SHP77 treated with DMSO at 0.1 percent for 48 hours (cell line): ENCODE measurements at places on chromosomes 1 and 21.

- DNase-seq: no peak
Measured at GRCh38 chr1:60581455-60582220, 500.7 kb upstream of the NFIA start.

DNA sequence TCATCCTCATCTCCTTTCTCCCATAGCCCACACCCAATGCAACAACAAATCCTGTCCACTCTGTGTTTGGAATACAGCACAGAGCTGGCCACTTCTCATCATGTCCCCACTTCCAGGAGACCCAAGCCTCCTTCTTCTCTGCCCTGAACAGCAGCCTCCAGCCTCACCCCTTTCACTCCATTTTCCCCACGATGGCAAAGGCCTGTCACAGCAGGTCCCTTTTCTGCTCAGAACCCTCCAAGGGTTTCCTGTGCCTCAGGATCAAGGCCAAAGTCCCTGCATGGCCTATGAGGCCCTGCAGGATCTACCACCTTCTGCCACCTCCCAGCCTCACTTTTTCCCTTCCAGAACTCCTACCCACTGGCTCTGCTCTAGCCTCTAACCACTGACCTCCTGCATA lies 78.5 kb downstream of the CSMD2 start:
- DNase-seq: no peak

DNA sequence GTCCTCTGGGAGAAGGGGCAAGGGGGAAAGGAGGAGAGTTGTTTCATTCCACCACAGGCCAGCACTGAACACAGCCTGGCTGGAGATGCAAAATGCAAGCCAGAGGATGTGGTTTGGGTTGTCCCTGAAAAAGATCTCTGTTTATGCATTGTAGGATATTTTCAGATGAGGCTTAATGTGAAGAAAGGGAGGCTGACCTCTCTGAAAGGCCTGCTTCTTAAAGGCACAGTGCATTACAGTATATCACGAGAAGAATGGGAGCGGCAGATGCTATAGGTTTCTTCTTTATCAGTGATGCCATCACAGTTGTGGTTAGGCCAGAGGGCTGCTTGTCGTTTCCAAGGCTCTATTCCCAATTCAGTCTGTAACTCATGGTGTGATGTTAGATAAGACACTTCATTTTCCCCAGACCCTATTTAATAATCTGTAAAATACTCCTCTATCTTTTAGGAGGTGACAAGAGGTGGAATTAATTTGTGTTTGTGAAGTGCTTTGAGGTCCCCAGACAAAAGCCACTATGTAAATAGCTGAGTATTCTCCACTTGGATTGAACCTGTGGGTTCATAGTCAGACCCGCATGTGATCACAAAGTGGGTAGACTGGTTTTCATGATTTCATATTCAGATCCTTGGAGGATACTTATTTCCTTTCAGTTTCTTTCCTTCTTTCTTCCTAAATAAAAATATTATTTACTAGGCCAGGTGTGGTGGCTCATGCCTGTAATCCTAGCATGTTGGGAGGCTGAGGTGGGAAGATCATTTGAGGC lies 76.5 kb upstream of the WDR26 start:
- no peak for DNase-seq

DNA sequence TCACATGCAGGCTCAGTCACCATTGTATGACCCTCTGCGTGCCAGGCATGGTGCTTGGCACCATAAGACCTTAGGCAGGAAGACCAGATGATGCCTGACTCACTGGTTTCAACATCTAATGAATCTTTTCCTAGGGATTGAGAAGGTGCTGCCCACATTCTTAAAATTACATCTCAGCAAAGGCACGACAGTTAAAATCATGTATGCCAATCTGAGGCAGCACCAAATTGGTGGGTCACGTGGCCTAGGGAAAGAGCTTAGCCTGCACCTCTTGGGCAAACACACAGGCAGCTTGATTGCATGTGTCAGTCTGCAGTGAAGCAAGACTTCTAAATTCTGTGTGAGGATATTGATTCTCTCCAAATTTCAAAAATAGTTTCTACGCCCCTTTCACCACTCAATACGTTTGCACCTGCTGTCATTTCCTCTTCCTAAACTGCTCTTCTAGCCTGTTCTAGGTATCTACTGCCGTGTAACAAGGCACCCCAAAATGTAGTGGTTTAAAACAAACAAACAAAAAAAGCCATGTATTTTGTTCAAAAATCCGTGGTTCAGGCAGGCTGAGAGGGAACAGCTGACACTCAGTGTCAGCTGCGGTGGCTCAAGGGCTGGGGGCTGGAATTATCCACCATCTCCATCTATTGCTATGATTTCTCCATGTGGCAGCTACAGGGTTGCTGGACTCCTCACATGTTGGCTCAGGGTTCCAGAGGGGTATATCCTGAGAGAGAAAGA lies 160.2 kb upstream of the FGGY start:
- no peak for DNase-seq

DNA sequence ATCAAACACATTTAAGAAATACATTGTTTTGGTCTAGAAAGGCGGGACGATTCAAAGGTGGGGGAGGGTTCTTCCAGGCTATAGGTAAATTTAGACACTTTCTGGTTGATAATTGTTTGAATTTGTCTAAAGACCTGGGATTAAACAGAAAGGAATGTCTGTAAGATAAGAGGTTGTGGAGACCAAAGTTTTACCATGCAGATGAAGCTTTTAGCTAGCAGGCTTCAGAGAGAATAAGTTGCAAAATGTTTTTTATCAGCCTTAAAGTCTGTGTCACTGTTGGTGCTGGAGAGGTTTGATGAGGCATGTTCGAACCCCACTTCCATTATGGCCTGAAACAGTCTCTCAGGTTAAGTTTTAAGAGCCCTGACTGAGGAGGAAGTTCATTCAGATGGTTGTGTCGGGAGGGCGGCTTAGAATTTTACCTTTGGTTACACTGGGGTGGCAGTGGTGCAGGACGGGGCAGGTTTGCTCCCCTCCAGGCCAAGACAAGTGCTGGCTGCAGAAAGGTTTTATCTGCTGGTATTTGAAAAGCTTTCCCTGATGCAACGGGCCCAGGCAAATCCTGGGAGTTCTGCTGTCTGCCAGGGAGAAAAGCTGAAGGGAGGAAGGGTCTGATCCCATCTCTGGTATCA lies 16.0 kb upstream of the SLC2A5 start:
- DNase-seq: no peak

- no peak for DNase-seq
Measured at GRCh38 chr1:20480951-20481617, 4.9 kb downstream of the CAMK2N1 start.

DNA sequence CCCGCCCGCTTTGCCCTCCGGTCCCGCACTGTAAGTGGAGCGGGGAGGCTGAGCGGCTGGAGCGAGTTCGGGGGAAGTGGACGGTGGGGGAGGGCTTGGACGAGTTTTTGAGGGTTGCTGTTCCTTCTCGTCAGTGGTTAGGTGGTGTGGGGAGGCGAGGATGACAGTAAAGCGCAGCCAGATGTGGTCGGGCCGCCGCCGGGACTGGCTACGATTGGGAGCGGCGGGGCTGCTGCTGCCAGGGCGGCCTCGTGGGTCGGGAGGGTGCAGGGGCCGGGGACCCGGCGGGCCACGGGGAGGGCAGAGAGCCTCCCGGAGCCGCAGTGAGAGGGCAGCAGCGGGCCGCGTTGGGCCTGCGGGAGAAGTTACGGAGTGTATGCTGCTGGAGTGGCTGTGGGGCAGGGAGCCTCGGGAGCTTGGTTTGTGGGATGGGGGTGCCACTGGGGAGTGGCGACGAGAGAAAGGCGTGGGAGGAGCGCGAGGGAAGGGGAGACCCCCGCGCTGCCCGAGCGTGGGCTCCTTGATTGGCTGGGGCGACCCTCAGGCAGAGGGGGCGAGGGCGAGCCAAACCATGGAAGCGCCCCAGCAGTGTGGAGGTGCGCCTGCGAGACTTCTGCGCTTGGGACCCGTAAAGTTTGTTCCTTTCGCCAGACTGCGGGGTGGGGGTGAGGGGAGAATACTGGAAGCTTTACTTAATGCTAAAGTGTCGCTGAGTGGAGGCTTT lies 2.1 kb downstream of the ADGRL2 start:
- DNase-seq: no peak

GRCh38 chr1:61616830-61617229 lies 108.1 kb downstream of the TM2D1 start:
- DNase-seq: no peak

DNA sequence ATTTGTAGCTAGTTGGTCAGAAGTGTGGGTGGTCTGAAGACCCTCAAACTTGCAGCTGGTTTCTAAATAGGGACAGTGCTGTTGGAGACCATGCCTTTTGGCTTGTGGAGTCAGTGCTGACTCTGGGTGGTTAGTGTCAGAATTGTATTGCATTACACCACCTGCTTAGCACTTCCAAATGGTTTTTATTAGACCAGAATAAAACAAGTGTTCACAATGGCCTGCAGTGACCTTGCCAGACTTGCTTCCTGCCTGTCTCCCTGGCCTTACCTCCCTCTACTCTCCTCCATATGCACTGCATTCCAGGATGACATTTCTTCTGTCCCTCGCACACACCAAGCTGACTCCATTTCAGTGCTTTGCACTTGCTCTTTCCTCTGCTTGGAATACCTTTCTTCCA lies 72.7 kb upstream of the CNIH3 start:
- no peak for DNase-seq

DNA sequence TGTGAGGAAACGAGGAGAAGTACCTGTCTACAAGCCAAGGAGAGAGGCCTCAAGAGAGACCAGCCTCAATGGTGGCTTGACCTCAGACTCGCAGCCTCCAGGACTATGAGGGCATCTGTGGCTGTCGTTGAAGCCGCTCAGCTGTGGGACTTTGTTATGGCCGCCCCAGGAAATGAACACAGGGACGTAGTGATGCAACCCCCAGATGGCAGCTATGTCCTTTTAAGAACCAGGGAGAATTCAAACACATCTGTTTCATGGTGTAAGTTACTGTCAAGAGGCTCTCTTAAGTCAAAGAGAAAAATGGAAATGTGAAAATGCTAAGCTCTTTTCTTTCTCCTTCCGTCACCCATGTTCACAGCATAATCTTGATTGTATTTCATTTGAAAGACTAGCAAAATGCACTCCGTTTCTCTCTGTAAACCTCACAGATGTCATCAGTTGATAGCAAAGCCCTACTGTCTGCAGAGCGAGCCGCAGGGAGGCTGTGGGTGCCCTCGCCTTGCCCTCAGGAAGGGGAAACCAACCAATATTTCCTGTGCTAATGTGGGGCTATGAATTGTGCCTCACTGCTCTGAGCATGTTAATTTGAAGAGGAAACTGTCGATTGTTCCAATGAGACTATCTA lies 21.3 kb downstream of the UBASH3A start:
- DNase-seq: no peak

DNA sequence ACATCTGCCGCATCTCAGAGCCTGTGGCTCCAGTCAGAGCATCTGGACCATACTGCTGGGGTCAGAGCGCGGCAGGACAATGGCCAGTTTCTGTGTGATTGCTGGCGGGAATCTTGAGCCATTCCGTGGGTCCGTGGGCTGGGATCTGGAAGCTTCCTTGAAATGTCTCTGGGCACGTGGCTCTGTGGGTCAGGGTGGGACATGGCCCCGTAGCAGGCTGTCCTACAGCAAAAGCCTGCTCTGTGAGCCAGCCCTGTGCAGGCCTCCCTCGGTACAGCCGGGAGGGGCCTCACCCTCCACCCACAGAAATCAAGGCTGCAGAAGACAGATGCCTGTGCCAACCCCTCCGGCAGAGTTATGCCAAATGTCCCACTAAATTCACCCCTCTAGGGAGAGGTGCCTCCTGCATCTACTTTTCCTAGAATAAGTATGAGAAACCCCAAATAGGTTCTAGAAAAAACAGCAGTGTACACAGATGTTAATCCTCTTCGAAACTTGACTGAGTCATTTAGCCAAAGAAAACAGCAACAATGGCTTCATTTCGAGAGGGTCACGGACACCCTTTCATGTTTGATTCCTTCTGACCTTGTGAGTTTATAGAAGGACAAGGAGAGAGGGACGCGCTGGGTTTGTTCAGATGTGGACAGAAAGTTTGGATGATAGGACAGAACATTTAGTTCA lies 27.8 kb downstream of the COL18A1 start:
- DNase-seq: no peak

DNA sequence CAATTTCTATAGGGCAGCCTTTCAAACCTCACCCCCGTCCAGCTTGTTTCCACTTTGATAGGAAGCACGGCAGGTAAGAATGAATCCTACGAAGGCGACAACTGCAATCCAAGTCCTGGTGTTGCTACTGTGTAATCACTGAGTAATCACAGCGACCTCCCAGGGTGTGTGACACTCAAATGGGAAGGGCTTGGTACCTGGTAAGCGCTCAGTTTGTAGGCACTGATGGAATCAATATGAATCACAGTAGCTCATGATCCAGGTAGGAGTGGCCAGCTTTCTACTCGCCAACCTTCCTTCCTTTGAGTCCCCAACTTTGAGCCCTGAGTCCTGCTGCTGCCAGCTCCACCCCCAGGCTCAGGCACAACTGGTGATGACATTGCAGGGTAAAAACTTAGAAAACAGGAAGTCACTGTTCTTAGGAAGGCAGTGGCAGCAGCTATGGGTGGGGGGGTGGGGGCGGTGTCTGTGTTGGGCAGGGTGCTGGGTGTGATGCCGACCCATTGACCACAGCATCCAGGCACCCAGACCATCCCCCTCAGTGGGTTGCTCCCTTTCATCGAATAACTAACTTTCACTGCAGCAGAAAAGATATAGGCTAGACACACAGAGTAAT lies 70.7 kb downstream of the CD247 start:
- DNase-seq: no peak

- DNase-seq: no peak
Measured at GRCh38 chr21:41526478-41527087, 18.6 kb upstream of the TMPRSS2 start.
